ENCODE measurements at places on chromosomes 7 and 10.

DNA sequence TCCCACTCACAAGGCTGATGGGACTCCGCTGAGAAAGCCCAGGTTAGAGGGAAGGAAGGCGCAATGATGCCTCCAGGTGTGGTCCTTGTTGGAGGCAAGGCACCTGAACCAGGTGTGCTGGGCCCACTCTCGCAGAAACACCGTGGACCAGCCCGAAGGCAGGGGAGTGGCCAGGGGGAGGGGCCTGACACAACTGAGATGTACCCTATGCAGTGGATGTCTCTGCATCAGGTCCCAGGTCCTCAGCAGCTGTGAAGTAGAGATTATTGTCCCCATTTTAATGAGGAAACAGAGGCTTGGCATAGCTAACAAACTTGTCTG, 32.0 kb downstream of the GBX1 start:
- no peak for DNase-seq

DNA sequence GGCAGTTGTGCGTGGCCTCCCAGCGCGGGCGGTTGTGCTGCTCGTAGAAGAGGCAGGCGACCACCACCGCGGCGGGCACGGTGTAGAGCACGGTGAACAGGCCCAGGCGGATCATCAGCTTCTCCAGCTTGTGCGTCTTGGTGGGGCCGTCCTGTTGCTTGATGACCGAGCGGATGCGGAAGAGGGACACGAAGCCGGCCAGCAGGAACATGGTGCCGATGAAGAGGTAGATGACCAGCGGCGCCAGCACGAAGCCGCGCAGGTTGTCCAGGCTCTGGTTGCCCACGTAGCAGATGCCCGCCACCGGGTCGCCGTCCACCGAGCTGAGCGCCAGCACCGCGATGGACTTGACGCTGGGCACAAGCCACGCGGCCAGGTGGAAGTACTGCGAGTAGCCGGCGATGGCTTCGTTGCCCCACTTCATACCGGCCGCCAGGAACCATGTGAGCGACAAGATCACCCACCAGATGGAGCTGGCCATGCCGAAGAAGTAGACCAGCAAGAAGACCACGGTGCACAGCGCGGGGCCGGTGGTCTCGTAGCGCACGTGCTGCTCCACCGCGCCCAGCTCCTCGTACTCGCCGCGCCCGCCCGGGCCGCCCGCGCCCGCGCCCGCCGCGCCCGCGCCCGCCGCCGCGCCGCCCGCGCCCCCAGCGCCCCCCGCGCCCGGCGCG, 2.2 kb downstream of the FZD8 start:
- peak; percentile 63 for DNase-seq

GRCh38 chr10:2262333-2262732, 525.0 kb upstream of the ADARB2 start:
- DNase-seq, result no peak

DNA sequence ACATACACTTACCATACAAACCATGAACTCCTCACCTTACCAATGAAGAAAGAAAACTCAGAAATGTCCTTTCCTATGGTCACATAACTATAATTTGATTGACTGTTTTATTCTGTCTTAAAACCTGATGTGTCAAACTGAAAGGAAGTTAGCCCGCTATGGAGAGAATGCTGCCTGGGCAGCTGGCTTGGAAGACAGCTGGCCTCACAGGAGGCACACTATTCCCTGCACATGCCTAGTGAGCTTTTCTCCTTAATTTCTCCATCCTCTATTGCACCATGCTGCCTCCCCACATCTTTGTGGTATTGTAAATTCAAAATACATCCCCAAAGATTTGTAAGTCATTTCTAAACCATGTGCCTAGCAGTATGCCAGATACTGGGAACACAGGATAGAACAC, 163.3 kb downstream of the STK31 start:
- no peak for DNase-seq

GRCh38 chr7:55975988-55976633, 11.7 kb downstream of the NIPSNAP2 start:
- DNase-seq, result peak; percentile 8

GRCh38 chr10:23525406-23525805, 86.5 kb downstream of the OTUD1 start:
- peak; percentile 26 for DNase-seq

- peak; percentile 89 for DNase-seq
Observed at GRCh38 chr7:116258734-116259133, 48.4 kb downstream of the TES start.

DNA sequence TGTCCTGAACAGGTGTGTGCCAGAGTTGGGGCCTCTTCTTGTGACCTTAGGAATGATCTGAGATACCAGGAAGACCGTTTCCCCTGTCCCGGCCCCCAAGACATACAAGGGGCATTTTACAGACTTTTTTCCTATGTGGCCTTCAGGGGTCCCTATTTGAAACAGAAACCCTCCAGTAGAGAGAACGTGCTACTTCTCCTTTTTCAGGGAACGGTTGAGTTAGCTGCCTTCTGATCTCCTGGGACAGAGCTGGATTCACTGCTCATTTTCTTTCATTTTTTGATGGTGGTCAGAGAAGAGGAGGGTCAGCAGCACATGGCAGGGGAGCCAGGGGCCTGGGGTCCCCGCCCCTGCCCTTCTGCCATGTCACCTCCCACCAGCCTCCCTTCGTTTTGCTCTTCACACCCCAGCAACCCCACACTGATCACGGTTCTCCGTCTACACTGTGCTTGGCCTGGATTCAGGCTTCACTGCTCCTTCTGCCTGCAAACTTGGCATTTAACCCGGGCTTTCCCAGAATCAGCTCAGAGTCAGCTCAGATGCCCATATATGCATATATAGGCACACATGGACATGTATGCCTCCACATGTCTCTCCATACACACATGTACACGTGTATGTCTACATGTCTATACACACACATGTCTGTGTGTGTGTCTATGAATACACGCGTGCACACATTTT, 138.1 kb upstream of the BTBD16 start:
- no peak for DNase-seq

DNA sequence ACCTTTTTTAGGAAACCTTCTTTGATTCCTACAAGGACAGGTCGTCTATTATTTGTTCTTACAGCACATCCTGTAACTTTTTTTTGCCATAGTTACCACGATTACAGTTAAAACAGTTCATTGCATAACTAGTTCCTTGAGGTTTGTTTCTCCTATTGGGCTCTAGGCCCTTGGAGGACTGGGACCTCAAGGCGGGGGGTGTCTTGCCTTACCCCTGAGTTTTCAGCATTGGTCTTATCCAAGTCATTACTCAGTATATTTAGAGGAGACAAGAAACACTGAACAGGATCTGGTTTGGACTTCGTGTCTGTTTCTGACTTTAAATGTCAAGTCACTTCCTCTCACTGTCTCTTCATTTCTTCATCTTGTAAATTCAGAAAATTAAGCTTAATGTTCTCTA, 369.8 kb downstream of the SDK1 start:
- no peak for DNase-seq

DNA sequence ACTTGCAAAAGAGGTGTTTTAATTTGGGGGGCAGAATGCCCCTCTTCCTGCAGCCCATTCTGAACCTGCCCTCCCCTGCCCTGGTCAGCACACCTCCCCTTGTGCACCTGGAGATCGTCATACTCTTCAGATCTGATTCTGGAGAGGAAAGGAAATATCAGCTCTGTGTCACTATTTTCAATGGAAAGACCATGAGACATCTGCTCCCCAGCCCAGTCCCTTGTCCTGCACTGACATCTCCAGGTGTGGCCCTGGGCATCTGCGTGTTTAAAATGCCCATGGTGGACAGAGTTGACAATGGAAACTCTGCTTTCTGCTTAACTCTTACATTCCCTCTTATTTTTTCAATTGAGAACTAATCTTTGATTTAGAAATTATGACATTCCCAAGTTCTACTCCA, 41.6 kb upstream of the RASGEF1A start:
- no peak for DNase-seq

DNA sequence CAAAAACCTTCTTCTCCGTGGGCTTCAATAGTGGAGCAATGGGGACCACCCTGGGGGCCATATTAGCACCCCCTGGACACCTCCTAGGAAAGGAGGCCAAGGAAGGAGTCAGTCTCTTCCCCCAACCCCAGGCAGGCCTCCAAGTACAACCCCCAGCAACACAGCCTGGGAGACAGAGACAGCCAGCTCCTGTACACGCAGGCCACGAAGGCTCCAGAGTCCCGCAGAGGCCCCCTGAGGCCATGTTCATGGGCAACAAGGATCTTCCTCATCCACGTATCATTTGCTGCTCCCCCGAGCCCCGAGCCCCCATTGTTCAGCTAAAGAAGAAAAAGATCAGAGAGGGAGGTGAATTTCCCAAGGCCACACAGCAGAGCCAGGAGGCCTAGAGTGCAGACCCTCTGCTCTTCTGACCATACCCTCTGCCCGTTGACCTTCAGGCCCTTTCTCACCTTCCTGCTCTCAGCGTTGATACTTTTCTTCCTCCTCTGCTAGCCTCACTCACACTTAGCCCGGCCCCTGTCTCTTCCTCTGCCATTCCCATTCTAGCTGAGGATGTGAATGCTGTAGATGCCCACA, 35.9 kb upstream of the MYL10 start:
- DNase-seq, result no peak

- no peak for DNase-seq
Observed at GRCh38 chr7:155357573-155358041, 59.9 kb downstream of the INSIG1 start.
